ENCODE measurements at places on chromosomes 7 and 10.
A peak's percentile ranks its signal among the peaks of the same experiment; 100 is the strongest.

GRCh38 chr10:74913377-74913979 lies 87.1 kb downstream of the KAT6B start:
- no peak for DNase-seq

GRCh38 chr10:72109636-72110157 lies 21.3 kb upstream of the SPOCK2 start:
- no peak for DNase-seq

GRCh38 chr7:29765490-29765889 lies 40.8 kb upstream of the WIPF3 start:
- no peak for DNase-seq

DNA sequence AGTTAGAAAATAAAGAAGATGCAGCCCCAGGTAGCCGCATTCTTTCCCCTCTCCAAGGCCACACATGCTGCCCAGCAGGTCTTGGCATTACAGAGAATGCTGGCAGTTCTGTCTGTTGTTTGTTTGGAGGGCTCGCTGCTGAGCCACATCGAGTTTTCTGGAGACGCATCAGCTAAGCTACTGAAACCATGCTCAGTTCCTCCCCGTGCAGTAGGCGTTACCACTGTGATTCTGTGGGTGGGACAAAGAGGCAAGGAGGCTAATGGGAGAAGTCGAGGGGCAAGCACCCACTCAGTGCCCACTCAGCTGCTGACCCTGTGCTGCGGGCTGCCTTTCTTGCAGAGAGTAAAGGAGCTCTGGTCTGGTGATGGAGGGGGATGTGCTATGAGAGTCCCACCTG lies 15.5 kb upstream of the GTPBP4 start:
- DNase-seq = no peak

DNA sequence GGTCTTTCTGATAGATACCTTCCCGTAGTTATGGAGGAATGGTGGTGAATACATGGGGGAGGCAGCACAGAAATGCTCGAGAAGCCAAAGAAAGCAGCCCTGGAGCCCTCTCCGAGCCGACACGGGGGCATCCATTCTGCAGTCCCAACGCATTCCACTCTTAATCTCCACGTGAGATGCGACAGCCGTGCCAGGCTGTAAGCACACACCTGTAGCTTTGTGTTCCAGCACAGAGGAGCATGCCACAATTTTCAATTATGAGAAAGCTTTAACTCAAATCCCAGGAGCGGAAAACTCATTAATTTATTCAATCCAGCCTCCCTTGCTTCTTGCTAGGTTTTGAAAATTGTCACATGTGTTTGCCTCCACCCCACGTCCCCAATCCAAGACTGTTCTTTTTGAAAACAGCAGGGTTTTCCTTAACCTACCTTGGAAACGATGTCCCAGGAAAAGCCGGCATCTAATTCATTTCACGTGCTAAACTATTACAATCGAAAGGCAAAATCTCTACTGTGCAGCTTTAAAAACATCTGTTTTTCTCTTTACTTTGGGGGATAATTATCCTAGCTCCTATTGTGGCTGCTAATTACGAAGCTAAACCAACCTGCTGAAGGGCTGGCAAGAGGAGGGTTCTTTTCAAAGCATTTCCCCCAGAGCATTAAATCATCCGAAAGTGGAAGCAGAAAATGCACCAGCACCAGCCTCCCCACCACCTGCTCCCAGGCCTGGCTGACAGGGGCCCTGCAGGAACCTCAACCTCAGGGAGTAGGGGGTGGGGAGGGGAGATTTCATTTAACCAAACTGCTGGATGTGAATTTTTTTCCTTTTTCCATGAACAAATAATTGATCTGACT lies 56.0 kb upstream of the CHST15 start:
- no peak for DNase-seq

DNA sequence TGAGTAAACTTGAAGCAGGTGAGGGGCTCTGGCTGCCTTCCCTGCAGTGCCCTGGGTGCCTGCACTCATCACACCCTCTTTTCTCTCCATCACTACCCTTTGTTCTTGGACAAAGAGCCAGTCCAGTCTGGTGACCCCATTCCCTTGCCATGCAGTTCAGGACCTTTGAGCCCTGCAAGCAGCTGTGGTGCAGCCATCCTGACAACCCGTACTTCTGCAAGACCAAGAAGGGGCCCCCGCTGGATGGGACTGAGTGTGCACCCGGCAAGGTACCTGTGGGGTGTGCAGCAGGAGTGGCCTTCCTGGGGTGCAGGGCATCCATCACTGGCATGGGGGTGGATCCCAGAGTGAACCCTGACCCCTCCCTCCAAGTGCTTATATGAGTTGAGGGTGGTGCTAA lies 48.7 kb downstream of the TBATA start:
- no peak for DNase-seq

- DNase-seq = no peak
Measured at GRCh38 chr10:124667425-124668345, 76.5 kb downstream of the FAM53B start.

GRCh38 chr7:31075086-31075405 lies 22.9 kb downstream of the ADCYAP1R1 start:
- DNase-seq = no peak

DNA sequence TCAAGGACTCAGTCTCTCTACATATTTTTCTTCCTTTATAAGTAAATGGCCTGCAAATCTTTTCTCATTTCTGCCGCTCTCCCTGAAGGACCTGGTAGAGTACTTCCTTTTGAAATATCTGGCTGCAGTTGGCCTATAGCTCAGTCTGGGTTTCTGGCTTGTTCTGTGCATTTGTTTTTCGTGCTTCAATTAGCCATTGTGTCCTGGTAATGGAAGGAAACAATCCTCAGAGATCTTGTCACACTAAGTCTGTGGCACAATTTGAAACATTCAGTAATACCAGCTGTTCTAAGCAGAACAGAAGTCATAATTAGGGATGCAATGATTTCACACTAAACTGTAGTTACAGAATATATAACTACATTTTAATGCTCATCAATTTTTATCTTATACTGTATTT lies 545.0 kb downstream of the NRG3 start:
- no peak for DNase-seq

GRCh38 chr7:17599733-17600339 lies 301.4 kb downstream of the AHR start:
- DNase-seq = no peak

DNA sequence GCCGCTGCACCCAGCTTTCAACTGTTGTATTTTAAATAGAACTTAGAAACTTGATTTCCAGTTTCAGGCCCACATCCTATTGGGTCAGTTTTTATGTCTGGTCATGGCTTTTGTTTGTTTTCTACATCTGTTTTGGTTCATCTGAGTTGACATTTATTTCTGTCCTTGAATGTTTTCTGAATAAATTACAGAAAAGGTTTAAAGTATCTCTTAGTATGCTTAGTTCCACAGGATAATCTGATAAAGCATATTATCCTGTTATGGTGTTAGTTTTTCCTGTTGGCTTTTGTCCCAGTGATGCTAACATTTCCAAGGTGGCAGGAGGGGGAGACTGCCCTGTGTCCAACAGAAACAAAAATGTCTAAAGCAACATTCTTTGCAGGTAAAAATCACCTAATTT lies 733.2 kb downstream of the INHBA start:
- DNase-seq = peak; percentile 48

GRCh38 chr10:92695679-92696605 lies 6.2 kb downstream of the HHEX start:
- DNase-seq = no peak

DNA sequence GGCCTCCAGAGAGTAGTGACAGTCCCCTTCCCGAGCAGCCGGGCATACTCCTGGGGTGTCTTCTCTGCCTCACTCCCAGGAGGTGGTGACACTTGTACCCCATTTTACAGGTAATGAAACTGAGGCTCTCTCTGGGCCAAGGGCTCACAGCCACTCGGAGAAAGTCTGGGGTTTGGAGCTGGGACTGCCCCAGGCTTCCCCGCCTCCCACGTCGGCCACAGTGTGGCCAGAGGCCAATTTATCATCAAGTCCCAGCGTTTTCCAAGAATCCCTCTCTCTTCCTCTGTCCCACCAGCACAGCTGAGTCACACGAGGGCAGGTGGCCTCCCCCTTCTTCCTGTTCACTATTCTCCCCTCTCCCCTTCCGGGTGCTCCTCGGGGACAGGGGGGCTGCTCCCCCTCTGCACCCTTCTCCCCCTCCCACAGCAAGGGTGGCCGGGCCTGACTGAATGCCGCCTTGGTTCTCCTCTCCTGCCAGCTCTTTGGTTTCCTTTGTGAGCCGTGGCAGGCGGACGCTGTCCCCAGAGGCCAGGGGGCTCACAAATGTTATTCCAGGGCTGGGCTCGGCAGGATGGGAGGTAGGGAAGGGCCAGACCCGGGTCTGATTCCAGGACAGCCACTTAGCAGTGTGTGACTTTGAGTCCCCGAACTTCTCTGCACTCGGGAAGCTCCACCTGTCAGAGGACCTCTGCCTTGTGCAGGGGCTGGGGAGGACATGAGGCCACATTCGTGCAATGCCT lies 17.7 kb downstream of the CLIP2 start:
- no peak for DNase-seq

DNA sequence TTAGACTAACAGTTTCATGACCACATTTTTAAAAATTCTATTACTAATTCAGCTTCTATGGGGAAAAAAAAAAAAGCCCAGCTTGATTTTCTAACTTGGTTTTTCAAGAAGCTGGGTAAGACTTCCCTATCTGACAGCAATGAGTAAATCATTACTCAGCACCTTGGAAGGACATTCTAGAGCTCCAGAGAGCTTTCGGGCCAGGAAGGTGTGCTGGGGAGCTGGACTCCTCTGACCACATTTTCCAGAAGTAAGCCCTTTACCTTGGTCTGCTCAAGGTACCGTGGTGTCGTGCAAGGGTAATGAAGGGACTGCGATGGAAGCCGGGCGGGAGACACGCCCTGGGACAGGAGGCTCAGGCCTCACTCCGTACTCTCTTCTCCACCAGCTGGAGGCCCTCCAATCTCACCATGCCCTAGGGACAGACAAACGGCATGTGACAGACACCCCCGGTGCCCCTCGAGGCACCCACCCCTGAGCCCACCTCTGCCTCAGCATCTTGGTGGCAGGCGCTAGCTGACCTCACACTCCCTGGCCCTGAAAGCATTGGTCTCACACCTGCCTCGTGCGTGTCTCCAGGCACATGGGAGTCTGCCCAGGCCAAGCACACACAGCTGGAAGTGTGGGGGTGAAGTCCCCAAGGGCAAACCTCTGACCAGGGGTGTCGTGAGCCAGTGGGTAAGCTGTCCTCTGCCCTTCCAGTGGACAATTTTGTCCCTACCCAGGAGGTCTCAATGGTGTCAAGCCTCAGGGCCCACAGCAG lies 152.1 kb downstream of the OAT start:
- DNase-seq = no peak

GRCh38 chr7:156374335-156374734 lies 266.2 kb upstream of the RNF32 start:
- DNase-seq = no peak

DNA sequence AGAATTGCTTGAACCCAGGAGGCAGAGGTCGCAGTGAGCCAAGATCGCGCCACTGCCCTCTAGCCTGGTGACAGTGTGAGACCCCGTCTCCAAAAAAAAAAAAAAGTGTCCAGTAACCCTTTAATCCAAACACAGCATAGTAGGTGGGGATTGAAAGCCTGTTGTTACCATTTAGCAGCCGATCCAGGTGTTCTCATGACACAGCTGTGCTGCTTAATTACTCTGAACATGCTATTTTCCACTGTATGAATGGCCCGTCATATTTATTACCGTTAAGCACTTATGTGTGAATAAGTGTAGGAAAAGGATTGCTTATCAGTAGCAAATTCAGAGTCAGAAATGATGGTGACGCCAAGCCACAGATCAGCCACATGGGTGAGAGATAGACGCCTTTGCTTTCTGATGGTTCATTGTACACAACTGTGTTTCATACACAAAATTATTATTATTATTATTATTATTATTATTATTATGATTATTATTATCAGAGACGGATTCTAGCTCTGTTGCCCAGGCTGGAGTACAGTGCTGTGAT lies 11.6 kb upstream of the ORAI2 start:
- DNase-seq = no peak

DNA sequence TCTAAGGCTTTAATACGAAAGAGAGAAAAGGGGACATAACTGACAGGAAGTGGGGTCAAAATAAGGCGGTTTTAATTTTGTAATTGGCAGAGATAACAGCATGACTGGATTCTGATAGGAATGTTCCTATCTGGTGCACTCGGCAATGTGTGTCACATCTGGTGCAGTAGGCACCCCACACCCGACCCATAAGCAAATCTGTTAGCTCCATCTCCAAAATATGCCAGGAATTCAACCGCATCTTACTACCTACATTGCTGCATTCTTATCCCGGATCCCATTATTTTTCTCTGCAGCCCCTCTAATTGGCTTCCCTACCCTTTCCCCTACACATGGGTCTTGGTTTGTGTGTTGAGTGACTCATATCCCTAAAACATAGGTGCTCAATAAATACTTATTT lies 19.1 kb upstream of the GALNT11 start:
- DNase-seq = no peak

DNA sequence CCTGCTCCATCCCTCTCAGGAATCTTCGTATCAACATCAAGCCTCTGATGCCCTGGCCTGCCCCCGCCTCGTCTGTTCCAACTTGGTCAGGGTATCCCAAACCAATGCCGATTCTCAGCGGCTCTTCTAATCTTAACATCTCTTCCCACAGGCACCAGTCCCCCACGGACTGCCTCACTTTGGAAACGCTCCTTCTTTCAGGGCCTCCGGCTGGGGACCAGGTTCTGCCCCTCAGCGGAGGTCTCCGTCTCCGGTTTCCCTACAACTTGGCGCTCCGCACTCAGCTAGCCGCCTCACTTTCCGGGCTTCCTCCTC lies 488 bp downstream of the ABCF2 start:
- DNase-seq = no peak

GRCh38 chr7:17195576-17195975 lies 102.9 kb upstream of the AHR start:
- DNase-seq = no peak

DNA sequence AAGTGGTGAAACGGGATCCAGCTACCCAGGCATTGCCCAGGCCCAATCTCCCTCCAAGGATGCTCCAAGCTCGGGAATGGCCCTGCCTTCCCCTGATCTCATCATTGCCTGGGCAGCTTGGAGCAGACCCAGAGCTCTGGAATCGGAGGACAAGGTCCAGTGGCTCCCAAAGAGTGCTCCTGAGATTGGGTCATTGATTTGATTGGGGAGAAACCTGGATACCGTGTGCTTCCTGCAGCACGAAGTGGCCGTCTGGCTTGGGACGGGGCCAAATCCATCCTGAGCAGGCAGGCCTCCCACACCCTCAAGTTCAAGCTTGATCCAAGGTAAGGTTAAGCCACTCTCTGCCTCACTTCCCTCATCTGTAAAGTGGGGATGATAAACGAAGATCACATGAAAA lies 69.9 kb downstream of the OAT start:
- no peak for DNase-seq

GRCh38 chr10:91409069-91409868 lies 875 bp upstream of the HECTD2 start:
- DNase-seq = peak; percentile 74

- DNase-seq = no peak
Measured at GRCh38 chr10:130141460-130141859, 5.3 kb downstream of the GLRX3 start.

GRCh38 chr10:86182595-86182994 lies 184.0 kb downstream of the GRID1 start:
- no peak for DNase-seq

- no peak for DNase-seq
Measured at GRCh38 chr7:117010375-117011133, 57.3 kb downstream of the ST7 start.

All from right renal cortex interstitium (tissue), 3 donors.